T-helper 1 cell (primary cell): ENCODE measurements at places on chromosomes 3 and 15.

DNA sequence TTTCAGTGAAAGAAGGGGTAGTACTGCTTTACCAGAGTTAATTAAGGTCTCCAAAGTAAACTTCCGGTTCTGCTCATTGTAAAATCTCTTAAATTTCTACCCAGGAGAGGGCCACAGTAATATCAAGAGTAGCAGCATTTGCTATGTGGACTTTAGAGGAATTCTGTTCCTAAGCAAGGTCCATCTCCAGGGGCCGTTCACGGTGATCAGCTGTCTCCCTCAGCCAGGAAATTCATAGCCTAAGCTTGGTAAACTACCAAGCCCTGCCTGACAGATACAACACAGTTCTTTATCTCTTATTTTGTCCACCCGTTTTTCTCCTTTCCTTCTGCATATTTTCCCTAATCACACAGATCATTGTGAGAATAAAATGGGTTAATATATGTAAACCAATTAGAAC lies 2.3 kb downstream of the DUT start:
- DNase-seq, result no peak

DNA sequence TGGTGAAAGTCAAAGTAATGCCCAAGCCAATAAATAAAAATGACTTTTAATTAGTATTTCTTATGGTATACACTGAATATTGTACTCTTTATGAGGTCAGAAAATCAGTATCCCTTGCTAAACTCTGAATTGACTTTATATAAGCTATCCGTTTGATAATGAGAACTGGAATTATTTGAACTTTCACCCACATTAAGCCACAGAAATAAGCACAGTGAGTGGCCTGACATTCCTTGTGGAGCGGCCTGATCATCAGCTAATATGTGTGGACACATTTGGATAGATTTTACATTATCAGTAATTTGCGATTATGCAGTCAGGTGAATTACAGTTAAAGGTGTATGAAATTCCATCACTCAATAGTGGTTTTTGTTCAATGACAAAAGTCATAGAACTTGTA lies 136.0 kb upstream of the CBLB start:
- DNase-seq, result no peak

GRCh38 chr15:60626051-60626450 lies 147.1 kb upstream of the ICE2 start:
- DNase-seq, result no peak

- no peak for DNase-seq
These were observed 239.1 kb downstream of the ISL2 start for GRCh38 chr15:76575679-76576078.

GRCh38 chr3:149401926-149402310 lies 24.5 kb upstream of the TM4SF1 start:
- no peak for DNase-seq

GRCh38 chr3:150150633-150151032 lies 179.9 kb upstream of the PFN2 start:
- DNase-seq, result no peak

- no peak for DNase-seq
These were observed 125.8 kb upstream of the GALNT15 start for GRCh38 chr3:16048435-16049318.

DNA sequence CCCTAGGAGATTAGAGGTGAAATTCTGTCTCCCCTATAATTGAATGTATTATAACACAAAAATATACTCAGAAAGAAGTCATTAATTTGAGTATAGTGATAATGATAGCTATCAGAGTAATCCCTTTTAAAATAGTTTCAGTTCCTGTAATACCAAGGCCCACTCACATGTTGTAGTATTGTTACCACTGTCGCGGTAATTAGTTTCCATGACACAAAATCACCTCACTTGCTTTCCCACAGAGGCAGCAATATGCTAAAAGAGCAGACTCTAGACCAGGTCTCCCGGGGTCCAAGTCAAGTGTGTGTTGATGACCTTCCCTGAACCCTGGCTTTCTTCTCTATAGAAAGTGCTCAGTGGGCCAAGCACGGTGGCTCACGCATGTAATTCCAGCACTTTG lies 39.5 kb upstream of the NSMCE3 start:
- no peak for DNase-seq

DNA sequence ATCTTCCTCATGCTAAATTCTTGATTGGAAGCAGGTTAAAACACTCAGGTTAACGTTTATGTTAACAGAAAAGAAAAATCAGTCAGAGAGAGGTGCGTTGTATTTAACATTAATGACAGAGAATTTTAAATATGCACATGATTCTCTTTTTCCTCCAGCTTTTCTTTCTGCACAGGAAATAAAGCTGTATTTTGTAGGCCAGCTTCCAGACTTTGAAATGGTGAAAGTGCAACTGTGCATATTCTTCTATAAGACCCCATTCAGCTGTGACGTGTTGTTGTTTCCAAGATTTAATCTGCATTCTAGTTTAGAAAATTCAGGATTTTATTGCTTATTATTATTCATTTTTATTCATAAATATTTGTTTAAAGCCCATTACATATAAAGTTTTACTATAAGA lies 11.8 kb downstream of the MBNL1 start:
- no peak for DNase-seq

DNA sequence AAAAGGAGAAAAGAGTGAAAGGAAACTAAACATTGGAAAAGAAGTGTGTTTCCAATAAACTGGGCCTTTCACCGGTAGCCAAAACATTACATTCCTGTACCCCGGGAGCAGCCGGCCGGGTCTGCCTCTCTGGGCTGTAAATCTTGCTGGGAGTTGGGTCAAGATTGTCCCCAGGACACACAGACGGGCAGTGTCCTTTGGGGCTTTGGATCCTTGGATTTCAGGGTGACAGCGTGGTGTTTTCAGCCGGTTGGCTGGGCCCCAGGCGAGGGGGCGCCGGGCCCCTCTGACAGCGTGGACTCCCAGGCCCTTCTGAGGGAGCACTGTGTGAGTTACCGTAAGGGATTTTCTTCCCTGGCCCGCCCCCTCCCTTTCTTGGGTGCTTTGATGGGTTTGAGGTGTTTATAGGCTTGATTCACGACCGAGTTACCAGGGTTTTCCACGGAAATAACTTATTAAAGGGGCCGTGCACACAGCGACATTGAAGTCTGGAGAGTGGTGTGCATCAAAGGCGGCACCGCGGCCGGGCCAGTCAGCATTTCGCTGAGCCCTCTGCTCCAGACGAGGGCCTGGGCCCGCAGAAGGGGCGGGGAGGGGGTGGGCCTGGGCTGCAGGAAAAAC lies 27.4 kb downstream of the SMAD6 start:
- no peak for DNase-seq

- DNase-seq, result no peak
These were observed 52.6 kb upstream of the CCR2 start for GRCh38 chr3:46301122-46301835.

GRCh38 chr3:12964711-12965612 lies 108.3 kb downstream of the IQSEC1 start:
- DNase-seq, result no peak

DNA sequence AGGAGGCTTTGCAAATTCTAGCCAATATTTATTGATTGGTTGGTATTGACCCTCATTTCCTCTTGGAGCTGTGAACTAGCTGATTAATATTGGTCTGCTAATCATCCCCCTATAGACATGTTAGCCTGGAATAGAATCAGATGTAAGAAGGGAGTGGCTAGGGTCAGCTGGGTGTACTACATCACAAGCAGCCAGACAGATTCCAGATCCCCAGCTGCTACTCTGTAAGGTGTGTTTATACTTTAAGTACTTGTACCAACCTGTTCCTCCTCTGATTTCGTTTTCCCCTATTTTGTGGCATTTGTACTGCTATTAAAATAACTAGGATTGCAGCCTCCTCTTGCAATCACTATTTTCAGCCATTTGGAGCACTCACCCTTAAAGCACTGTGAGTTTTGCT lies 49.9 kb downstream of the PARP15 start:
- no peak for DNase-seq

- no peak for DNase-seq
These were observed 9.5 kb downstream of the PARP14 start for GRCh38 chr3:122690096-122690495.

GRCh38 chr3:69016901-69017300 lies 3.4 kb upstream of the EOGT start:
- DNase-seq, result no peak

DNA sequence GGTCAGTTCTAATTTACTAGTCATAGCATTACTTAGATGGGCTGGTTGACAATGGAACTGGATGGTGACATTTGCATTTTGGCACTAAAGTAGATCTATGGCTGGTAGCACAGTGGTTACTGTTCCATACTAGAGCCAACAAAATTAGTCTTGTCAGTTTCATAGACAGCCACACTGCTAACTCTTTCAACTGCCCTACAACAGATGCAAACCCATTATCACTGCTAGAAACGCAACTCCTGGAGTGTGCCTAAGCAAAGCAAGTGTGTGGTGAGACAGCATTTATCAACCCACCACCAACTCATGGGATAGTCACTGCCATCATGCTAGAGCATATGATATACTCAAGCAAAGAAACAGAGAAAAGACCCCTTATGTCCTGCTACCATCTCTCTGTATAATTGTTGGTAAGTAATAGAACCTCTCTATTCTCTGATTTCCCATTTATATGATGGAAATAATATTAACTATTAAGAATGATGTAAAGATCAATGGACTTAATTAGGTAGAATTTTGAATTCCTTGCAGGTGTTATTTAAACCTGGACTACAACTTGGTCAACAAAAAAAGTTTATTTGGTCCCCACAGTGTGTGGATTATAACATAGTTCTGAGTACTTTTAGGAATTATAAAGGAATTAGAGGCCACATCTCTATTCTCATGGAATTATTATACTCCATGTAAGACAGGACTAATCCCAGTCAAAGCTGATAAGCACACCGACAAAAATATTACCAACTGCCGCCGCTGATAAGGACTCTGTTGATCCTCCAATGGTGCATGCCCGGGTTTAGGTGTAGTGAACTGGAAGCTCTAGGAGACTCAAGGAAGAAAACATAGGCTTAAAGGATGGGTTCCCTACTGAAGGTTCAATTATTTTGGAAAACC lies 19.9 kb upstream of the ABHD5 start:
- DNase-seq, result no peak

DNA sequence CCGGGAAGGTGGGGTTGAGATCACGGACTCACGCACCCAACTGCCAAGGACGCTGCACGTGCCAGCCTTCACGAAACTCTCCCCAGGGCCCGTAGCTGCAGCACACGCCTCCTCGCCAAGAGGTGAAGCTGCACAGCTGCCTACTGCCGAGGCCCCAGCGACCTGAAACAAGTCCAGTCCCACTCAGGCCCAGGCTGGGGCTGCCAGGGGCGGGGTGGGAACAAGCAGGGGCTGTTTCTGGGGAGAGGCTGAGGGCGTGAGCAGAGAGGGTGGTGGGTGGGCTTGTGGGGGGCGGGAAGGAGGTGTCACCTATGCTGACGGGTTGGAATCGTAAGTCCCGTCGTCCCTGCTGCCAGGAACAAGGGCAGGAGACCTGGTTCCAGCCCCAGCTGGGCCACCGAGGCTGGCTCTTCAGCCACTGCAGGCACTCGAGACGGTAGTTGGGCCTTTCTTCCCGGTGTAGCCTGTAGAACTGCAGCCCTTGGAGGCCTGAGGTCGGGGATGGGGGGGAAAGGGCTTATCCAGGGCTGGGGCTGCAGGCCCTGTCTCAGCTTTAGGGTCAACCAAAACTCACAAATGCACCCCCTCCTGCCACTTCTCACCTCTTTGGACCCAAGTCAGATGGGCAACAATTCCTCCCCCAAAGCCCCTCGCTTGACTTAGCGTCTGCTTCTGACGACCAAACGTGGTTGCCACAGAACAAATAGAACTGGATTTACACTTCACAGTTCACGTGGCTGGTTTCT lies 44.4 kb downstream of the MUC20 start:
- DNase-seq, result no peak

DNA sequence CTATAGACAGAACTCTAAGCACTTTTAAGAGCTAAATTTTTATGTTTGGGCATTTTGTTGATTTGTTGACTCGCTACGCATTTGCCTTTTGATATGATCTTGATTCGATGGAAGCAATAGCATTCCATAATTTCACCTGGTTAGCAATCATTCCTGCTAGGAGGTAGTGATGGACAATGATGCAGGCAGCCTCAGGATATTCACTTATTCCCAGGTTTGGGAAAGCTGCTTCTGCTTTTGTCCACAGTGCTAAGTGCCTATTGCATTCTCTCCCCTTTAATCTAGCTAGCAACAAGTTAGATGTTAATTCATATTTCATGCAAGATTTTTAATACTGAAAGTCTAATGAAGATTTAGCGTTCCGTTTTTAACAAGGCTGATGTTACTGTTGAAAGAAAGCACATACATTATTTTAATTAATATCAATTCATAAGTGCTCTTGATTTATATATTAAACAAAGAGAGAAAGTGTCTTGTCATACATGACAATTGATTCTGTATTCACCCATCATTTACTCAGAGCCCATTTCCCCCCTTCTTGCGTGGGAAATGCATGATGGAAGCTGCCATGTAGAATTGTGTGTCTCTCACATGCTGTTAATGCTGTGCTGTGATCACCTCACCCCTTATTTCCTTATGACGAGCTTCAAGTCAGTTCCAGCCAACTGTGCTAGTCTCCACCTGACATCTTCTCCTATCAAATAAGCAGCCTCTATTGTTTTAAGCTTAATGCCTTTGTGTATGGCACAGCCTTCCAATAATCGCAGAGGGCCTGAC lies 53.0 kb upstream of the TMCO5A start:
- DNase-seq, result no peak

GRCh38 chr15:78634210-78635145 lies 6.5 kb downstream of the CHRNB4 start:
- no peak for DNase-seq

DNA sequence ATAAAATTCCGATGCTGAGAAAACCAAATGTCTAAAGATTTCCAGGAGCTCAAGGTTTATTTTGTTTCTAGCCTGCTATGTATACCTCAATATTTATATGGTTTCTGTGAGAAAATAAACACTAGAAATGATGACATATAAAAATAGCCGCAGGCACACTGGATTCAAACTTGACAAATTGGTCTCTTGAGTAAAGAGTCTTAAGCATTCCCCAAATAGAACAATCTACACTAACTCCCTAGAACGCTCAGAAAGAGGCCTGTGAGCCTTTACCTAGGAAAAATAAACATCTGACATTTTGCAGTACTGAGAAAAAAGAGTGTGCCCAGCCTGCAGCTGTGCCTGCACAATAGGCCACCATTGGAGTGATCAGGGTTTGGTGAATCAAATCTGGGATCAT lies 75.2 kb downstream of the NEK10 start:
- no peak for DNase-seq

DNA sequence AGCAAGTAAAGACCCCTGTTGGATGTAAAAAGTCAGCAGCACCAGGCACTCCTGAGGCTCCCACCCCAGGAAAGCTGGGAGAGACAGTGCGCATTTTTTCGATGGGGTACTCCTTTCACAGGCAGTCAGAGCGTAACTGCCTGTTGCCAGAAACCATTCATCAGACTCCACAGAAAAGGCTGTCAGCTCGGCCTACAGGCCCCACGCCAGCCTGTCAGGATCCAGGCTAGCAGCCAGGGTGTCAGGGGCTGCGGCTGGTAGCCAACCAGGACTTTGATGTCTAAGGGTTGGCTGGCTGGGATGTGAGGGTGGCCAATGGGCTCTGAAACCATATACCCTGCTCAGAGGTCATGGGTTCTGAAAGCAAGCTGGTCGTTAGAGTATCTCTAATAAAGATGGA lies 164.5 kb downstream of the WNT5A start:
- no peak for DNase-seq
